Activated naive CD4-positive, alpha-beta T cell treated with anti-CD3 and anti-CD28 coated beads, Interleukin-2, amount 50 U/mL, for 72 hours (primary cell): ENCODE measurements at places on chromosomes 2 and 18. TPM values are rescaled to one million over a fixed set of nuclear protein-coding genes. Genes with fewer than 3 reads are reported as not detected.
A peak's percentile ranks its signal among the peaks of the same experiment; 100 is the strongest.

The CDH19 gene
- not detected for total RNA-seq

The MC5R gene
- not detected for total RNA-seq

The AQP12B gene
- not detected for total RNA-seq

The SNED1 gene
- total RNA-seq: 0.34 TPM

The OTX1 gene
- total RNA-seq: not detected

The CDK5R2 gene
- total RNA-seq: not detected

The CXCR1 gene
- total RNA-seq: not detected

DNA sequence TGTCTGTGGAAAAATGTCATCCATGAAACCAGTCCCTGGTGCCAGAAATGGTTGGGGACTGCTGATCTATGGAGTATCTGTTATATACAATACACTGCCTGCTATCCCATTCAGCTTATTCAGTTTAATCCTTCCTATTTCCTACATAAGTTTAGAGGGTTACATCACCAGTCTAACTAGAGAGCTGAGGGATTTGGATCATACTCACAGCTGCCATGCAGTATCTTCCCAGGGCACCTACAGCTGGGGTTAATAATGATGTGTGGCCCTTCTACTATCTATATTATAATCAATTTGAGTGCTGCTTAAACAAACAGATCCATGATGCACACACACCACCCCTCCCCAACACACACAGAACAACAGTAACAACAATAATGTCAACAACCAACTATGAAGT lies 524.0 kb downstream of the LRRTM4 start:
- DNase-seq: no peak

GRCh38 chr18:77650799-77651385 lies 401.2 kb downstream of the GALR1 start:
- DNase-seq: peak; percentile 86

DNA sequence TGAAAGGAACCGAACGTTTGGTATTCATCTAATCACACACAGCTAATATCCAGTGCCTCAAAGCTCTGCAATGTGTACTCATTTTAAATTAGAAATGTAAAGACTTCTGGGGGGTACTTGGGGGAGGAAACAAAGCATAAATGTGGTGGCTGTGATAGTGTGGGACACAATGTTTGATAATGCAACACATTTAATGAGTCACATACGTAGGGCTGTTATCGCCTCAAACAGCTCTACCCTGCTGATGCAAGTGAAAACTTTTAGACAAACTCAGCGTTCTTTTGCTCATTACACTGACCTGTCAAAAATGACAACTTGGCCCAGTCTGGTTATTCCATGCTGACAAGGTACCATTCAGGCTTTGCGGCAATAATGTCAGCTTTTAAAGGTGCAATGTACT lies 1227.1 kb upstream of the CELF4 start:
- no peak for DNase-seq

DNA sequence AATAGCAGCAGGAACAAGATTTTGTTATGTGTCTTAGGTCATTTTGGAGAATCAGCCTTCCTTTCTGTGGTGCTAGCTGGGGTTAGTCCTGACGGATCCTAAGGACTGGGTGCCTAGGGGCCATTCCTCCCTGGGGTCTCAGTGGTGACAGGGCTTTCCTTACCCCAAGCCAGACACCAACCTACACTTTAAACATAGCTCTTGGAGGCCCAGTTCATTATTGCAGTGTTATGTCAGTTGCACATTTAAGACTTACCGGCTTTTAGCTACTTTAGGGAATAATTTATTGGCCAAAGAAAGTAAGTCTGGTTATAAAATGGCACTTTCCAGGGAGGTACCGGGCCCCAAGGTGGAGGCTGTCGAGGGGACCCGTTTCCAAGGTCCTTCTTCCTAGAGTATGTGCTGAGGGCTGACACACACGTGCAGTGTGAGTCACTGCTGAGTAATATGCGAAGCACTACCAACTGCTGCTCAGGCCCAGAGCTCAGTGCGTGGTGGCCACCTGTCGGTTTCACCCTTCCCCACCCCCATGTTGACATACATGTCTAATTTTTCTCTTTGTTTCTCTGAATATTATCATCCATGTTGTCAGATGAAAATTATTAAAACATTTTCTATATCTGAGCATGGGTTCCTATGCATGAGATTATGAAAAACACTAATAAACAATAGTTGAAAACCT lies 37.0 kb upstream of the GRHL1 start:
- DNase-seq: no peak

- no peak for DNase-seq
Measured at GRCh38 chr2:9772999-9773902, 70.0 kb upstream of the TAF1B start.

DNA sequence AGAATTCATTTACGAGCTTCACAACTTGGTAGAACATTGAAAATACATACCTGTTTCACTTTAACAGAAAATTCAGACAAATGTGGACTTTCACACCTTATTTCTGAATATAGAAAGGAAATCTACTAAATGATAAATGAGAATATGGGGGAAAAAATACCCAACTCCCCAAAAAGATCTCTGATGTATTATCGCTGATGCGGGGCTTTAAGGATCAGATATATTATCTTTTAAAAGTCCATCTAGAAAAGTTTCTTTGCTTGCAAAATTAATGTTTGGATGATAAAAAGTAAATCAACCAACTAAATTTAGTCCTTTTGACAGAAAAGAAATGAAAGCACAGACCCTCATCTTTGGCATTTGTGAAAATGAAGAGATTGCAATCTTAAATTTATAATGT lies 540.1 kb upstream of the CHAC2 start:
- no peak for DNase-seq

DNA sequence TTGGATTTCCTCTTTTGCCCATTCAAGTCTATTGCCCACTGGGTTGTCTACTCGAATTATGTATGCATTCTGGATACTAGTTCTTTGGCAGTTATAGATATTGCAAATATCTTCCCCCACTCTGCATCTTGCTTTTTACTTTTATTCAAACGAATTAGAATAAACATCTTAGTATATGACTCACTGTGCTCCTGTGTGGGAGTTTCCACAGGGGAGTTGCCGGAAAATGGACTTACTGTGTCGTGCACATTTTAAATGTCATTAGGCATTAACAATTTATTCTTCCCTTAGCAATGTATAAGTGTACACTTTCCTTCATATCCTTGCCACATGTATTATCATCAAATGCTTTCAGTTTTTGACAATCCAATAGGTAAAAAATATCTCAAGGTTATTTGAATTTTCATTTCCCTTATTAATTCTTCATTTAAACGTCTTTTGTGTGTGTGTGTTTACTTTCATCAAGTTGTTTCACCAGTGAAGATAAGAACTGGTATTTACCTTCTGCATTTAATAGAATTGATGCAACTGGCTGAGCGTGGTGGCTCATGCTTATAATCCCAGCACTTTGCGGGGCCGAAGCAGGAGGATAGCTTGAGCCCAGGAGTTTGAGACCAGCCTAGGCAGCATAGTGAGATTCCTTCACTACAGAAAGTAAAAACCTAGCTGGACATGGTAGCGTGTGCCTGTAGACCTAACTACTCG lies 4.6 kb upstream of the UGT1A5 start:
- DNase-seq: no peak

DNA sequence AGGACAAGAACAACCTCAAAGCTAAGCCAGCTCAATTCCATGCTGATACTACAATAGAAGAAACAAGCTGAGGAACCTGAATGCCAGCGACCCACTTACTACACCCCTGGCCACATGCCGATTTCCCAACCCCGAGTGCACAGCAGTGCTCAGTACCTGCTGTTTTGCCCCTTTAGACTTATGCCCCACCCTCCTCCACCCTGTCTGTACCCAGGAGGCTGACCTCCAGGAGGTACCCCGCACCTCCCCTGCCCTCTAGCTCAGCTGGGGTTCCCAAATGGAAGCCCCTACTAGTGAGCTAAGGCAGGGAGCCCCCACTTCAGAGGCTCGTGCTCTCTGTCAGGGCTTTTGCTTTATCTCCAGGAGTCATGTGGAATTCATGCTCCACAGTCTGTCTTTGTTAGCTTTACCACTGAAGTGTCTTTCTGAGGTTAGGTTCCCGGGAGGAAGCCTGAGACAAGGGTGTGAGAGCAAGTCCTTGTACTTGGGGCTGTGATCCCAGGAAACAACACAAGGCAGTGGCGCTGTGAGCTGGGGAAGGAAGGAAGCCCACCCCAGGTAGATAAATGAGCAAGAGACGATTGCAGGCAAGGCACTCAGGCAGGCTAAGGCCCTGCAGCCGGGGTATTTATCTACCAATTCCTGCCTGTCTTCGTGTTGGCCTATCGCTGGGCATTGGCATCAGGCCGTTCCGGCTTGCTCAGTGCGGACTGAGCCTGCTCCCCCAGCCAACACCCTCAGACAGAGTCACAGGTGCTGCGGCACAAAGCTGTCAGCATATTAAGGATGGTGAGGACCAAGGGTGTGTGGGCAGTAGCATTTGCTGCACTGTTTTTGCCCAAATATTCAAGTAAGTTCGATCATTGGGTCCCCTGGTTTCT lies 220.5 kb downstream of the CYP26B1 start:
- DNase-seq: no peak

- no peak for DNase-seq
Measured at GRCh38 chr2:58419983-58420382, 178.9 kb upstream of the FANCL start.

- DNase-seq: no peak
Measured at GRCh38 chr2:238841542-238842164, 6.2 kb upstream of the TWIST2 start.

- no peak for DNase-seq
Measured at GRCh38 chr2:126719833-126720351, 63.9 kb downstream of the GYPC start.

- DNase-seq: no peak
Measured at GRCh38 chr2:41457026-41457425, 590.8 kb upstream of the PKDCC start.

GRCh38 chr2:127859712-127860085 lies 1.7 kb upstream of the POLR2D start:
- DNase-seq: peak; percentile 52

DNA sequence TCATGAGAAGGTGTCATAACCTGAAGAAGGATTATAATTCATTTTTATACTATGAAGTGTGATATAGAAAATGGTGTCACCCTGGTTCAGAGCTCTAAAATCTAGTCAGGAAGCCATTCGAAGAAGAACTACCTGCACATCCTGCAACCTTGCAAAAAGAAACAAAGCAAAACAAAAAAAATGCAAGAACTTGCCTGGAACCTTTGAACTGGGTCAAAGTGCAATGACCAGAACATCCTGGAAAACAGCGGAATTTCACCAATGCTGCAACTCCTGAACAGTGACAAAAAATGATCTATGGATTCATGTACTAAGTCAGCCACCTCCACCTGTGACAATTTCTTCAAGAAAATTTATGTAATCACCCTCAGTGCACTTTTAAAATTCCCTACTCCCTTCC lies 1083.3 kb upstream of the GYPC start:
- DNase-seq: no peak

GRCh38 chr2:26535663-26536275 lies 57.8 kb upstream of the OTOF start:
- no peak for DNase-seq
